ENCODE measurements at places on chromosomes 5 and 9.

- DNase-seq = no peak
Measured at GRCh38 chr5:157311595-157311994, 45.7 kb downstream of the CYFIP2 start.

DNA sequence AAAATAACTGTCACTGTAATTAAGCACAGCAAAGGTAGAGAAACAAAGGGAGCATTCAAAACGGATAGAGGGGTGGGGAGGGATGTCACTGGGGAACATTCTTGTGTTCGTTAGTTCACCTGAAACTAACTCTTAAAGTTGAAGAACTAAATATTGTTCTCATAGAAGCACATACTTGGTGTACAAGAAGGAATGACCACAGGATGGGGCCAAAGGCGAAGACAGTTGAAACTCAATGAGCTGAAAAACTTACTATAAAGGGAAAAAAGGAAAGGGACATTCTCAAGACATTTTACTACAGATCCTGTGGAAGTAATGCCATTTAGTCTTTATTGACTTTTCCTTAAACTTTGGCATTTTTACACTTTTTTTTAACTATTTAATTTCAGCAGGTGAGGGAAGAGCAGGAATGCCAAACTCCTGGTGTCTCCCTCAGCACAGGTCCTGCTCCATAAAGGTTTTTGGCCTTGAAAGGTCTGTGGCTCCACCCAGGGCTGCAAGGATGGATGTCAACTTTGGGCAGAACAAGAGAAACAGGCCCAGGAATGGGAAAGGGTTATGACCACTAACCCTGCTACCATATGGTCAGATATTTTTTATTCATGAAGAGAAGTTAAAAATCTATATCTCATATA lies 197.6 kb upstream of the RASA1 start:
- no peak for DNase-seq

DNA sequence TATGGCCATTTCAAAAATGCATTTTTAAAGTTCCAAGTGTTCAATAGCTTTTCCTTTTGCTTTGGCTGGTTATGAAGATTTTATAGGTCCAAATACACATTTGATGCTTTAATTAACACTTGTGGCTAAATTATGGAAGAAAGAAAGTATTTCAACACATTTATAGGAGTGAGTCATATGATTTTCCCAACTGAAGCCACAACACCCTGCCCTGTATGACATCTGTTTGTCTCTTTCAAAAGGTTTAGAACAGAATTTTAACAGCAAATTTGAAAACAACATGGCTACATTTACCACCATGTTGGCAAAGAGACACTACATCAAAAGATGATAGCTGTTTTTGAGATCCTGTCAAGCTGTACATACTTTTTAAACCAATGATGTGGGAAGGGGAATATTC lies 99.4 kb downstream of the TMEM174 start:
- no peak for DNase-seq

GRCh38 chr5:98524773-98525172 lies 248.7 kb upstream of the RGMB start:
- no peak for DNase-seq

DNA sequence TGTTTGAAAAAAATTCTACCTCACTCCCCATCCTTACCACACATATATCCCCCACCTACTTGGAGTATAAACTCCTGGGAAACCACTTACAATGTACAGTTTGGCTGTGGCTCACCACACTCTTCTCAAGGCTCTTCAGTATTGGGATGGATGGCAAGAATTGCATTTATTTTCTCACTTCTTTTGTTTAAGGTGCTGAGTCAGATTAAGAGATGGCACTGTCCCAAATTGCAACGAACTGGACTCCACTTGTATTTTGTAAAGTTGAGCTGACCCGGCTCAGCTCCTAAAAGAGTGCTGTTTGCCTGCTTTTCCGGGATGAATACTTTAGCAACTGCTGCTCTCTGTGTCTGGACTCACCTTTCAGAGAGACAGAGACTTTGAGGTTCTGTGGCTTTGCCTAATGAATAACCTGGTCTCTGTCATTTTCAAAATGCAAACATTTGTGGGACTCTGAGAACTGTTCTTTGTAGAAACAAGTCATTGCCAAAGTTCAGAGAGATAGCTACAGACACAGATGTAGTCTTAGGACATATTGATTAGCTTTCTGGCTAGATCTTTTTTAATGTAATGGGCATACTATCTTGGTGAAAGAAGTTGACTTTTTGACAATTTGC lies 42.2 kb downstream of the PPP2R2B start:
- no peak for DNase-seq

DNA sequence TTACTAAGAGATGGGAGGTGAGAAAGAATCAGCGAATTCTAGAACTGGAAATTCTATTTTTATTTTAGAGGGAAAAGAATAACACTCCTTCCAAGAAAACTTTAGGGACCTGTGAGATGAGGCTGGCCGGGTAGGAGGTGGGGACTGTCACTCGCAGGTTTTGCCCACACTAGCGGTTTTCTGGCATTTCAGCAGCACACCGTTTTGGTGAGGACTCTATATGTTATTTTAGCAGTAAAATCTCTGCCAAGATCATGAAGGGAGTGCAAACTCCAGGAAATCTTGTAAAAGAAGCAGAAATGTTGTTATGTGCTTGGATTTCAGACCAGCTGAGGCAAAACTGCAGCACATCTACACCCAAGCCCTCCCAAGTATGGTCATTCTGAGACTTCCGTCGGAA lies 470.6 kb downstream of the PSAT1 start:
- no peak for DNase-seq

DNA sequence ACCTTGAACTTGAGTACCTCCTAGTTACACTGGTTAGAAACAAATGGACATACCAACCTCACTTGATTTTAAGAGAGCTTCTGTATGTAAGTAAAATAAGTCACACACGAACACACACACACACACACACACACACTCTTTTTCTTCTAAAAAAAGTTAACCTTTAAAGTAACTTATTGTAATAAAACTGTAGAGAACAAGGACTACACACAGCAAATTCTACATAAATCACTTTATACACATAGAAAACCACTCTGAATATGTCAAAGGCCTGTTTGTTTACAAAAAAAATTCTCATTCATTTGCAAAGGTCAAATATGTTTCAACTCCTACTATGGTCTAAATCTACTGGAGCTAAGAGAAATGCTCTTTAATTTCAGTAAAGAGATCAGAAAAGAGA lies 29.1 kb downstream of the GIN1 start:
- DNase-seq = no peak

DNA sequence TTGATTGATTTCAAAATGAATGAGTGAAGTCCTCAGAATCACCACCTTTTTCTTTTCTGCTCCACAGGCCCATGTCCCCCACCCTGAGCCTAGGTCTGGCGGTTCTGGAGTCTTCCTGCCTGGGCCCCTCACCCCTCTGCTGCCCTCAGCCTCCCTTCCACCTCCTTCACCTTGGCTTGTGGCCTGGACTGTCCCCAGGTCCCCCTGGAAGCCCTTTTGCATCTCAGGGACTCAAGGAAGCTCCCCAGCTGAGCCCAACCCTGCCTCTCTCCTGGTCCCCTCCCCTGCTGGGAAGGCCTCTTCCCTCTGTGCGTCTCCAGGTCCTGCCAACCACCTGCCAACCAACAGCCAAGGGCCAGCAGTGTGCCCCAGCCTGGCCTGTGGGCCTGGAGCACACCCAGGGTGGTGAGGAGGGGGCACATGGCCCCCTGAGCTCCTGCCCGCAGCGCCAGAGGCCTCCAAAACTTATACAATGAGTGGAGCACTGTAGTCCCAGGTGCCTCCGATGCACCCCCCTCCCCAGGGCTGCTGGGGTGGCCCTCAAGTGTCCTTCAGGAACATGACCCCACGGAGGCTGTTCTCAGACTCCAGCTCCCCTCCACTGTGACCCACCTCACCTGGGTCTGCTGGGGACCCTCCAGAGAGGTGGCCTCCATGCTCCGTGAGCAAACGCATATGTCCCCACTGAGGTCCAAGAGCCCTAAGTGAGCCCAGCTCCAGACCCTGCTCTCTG lies 20.3 kb downstream of the GLT6D1 start:
- DNase-seq = no peak

GRCh38 chr5:103938146-103938695 lies 375.6 kb upstream of the NUDT12 start:
- DNase-seq = no peak

DNA sequence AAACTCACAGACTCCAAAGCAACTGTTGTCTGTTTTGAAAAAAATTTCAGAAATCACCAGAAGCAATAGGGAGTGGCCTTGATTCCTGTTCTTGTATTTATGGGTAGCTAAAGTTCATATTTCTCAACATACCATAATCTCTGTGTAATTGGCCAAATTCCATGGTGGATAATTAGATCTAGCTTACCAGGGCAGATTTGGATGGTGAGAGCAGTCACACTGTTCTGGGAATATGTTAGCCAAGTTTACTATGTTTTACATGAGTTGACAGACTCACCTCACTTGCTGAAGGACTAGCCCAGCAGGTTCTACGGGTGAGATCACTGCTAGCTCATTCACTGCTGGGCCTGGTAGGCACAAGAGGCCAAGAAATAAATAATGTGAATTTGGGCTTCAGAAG lies 32.7 kb upstream of the CDKN2B start:
- DNase-seq = no peak

- DNase-seq = no peak
Measured at GRCh38 chr5:149872351-149873040, 72.1 kb downstream of the PDE6A start.

GRCh38 chr9:84170521-84171141 lies 169.9 kb downstream of the SLC28A3 start:
- no peak for DNase-seq

- DNase-seq = no peak
Measured at GRCh38 chr9:98149422-98149821, 30.4 kb upstream of the TRIM14 start.

Data from NCI-H1105 treated with DMSO at 0.1 percent for 48 hours (cell line).